Stimulated activated CD4-positive, alpha-beta T cell treated with anti-CD3 and anti-CD28 coated beads, TNF-alpha, amount 100 ng/mL, for 24 hours (primary cell): ENCODE measurements at places on chromosomes 6 and 20.

- no peak for DNase-seq
Measured at GRCh38 chr6:55496201-55496600, 82.8 kb downstream of the HMGCLL1 start.

DNA sequence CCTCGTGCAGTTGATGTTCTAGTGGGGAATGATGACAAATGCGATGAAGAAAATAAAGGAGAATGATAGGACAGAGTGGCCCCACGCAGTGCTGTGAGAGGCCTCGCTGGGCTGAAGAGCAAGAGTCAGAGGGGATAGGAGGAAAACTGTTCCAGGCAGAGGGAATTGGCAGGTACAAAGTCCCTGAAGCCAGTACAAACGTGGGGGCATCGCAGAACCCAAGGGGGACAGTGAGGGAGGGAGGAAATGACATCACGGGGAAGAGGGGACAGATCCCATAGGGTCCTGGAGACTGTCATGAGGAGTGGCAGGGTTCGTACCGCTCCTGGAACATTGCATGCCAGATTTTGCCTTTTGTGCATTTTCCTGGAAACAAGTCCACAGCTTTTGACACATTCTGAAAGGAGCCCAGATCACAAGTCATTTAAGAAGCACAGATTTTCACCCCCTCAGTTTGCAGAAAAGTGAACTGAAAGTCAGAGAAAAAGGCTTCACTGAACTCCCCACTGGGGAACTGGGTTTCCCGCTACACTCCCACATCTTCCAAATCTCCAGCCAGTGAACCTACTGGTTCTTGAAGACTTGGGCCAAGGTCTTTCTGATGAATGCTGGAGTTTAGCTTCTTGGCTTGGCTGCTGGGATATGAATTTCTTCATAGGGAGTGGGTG lies 77.0 kb downstream of the SULF2 start:
- no peak for DNase-seq

DNA sequence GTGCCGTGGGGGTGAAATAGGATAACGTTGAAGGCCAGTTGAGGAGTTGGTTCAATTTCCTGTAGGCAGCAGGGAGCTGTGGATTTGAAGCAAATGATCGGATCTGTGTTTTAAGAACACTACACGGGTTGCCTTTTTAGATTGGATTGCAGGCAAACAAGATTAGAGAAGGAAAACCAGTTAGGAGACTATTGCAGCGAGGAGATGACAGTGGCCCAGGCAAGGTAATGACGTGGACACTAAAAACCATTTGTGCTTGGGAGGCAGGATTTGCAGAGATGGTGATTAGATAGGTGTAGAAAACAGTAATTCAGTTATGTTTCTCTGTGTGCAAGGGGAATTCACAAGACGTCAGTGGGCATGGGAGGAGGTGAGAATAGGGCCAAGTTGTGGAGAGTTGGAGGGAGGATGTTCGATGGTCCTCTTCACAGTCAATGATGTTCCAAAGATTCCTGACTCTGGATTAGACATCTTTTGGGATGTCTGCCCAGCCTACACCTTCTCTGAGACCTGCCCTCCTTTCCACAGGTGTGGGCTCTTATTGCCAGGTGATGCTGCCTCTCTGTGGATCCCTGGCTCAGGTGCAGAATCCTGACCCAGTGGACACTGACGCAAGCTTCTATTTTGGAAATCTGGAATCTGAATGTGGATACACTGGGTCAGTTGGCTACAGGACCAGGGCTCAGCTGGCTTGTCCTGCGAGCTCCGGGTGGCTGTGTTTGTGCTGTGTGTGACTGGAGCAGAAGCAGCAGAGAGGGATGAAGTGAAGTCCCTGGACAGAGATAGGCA lies 54.2 kb downstream of the TFAP2C start:
- no peak for DNase-seq

GRCh38 chr6:113120582-113121285 lies 736.4 kb upstream of the MARCKS start:
- DNase-seq, result no peak

GRCh38 chr20:47361057-47361915 lies 4.8 kb upstream of the ZMYND8 start:
- no peak for DNase-seq

- no peak for DNase-seq
Measured at GRCh38 chr20:48096212-48096875, 311.1 kb upstream of the SULF2 start.
